ENCODE measurements at places on chromosomes 6 and 20. TPM values are rescaled to one million over a fixed set of nuclear protein-coding genes. Genes with fewer than 3 reads are reported as not detected.

DNA sequence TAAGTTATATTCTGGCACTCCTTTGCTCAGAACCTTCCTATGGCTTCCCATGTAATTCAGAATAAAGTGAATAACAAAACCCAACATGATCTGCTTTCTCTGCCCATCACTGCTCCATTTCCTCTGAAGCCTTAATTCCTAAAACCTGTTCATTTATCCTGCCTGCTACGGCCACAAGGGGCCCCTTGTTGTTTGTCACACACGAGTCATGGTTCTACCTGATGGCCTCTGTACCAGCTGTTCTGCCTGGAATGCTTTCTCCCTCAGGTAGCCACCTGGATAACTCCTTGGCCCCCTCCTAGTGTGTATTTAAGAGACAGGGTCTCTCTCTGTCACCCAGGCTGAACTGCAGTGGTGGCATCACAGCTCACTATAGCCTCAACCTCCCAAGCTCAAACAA, 26.8 kb downstream of the ERGIC3 start:
- no peaks in the 10 kb centered on the region for H3K36me3 ChIP-seq
- no peak overlapping the region for H3K27ac ChIP-seq
- DNase-seq = no peak

Gene TSPYL4
- 33.9 TPM for total RNA-seq

DNA sequence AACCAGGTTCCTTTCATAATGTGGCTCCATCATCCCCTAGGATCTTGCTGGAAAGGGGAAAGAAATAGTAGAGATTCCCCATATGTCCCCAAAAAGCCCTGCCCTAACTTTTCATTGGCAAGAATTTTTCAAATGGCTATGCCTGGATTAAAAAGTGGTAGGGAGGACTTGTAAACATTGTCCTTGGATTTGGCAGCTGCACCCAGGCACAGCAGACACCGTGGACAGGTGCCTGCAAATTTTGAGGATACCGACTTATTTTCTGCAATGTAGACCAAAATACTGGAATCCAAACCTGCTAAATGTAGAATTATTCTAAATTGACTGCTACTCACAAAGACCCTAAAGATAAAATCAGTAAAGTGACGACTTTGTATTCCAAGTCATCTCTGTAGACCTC, 203.3 kb upstream of the PLCB4 start:
- H3K4me1 ChIP-seq = no peaks in the 10 kb centered on the region
- H3K27ac ChIP-seq = no peak overlapping the region
- no peak overlapping the region for H3K4me3 ChIP-seq
- no peak for DNase-seq
- H3K36me3 ChIP-seq = no peaks in the 10 kb centered on the region

Gene FGD2
- total RNA-seq = 12.7 TPM

GRCh38 chr6:138520463-138520862, 21.2 kb upstream of the NHSL1 start:
- no peaks in the 10 kb centered on the region for H3K27me3 ChIP-seq
- no peak for DNase-seq
- no peak overlapping the region for H3K4me3 ChIP-seq
- no peaks in the 10 kb centered on the region for H3K36me3 ChIP-seq
- no peak overlapping the region for H3K27ac ChIP-seq

DNA sequence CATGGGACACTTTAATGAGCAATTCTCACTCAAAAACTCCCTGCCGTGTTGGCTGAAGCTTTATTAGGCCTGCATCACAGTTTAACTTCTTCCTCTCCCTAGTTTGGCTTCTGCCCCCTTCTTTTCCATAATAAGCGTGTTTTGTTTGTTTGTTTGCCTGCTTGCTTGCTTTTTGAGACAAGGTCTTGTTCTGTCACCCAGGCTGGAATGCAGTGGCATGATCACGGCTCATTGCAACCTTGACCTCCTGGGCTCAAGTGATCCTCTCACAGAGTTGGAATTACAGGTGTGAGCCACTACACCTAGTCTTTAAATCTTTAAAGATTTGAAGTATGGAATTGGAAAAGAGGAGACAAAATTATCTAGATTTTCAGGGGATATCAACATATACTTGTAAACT, 25.4 kb upstream of the DNAAF9 start:
- DNase-seq = no peak
- H3K27ac ChIP-seq = no peak overlapping the region
- H3K27me3 ChIP-seq = no peaks in the 10 kb centered on the region
- H3K36me3 ChIP-seq = no peaks in the 10 kb centered on the region
- H3K4me3 ChIP-seq = no peak overlapping the region

Gene TSPO2
- total RNA-seq = not detected

DNA sequence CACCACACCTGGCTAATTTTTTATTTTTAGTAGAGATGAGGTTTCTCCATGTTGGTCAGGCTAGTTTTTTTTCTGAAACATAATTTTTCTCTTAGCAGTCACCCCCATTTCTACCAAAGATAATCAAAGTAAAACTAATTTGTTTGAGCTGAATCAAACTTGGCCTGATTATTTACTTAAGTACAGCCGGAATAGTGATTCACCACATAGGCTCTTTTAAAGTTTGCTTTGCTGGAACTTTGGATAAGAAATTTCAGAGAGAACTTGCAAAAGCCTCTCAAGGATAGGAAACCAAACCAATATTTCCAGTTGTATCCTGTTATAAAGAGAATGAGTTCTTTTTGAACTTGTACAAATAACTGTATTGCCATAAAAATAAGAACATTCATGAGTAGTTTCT, 105.0 kb upstream of the SYNCRIP start:
- H3K27me3 ChIP-seq = no peaks in the 10 kb centered on the region
- H3K36me3 ChIP-seq = no peaks in the 10 kb centered on the region
- H3K4me3 ChIP-seq = no peak overlapping the region
- no peak overlapping the region for H3K27ac ChIP-seq

Gene HLA-DRB1
- total RNA-seq = 136 TPM

DNA sequence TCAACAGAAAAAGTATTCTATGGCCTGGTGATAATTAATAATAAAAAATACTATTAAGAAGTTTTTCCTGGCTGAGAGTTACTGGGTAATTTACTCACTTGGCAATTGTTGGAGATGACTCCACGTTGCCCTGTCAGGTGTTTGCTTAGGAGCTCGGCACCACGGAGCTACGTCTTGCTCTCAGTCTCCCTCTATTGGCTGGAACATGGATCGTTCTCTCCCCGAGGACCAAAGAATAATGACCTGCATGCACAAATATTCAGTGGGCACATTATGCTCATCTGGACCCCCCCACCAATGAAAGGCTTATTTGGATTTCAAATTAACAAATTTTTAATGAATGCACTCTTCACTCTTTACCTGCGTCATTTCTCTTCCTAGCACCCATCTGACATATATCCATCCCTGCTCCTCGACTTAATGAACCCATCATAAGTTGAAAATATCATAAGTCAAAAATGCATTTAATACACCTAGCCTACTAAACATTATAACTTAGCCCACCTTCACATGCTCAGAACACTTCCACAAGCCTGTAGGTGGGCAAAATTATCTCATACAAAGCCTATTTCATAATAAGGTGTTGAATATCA, 71.0 kb upstream of the CD83 start:
- H3K36me3 ChIP-seq = no peaks in the 10 kb centered on the region
- no peak overlapping the region for H3K27ac ChIP-seq
- no peak for DNase-seq
- no peaks in the 10 kb centered on the region for H3K4me1 ChIP-seq

DNA sequence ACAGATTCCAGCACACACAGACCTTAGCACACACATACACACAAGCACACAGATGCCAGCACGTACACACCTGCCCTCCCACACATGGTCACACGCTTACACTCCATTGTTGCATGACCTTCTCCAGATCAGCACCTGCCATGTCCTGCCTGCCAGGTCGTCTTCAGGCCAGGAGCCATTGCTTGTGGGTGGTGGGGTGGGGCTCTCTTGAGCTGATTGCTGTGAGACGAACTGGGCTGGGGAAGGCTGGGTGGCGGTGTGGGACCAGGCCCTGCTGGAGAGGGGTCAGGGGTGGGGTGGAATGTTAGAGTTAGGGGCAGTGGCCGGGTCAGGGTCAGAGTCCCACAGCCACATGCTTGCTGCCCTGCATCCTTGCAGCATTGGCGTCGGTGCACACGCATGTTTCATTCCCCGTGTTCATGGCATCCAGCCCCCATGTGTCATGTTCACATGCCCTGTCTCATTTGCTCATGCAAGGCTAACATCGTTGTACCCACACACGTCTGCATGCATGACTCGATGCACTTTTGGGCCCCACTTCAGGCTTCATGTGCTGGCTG, 6.5 kb upstream of the NPBWR2 start:
- no peak for DNase-seq
- H3K27ac ChIP-seq = no peak overlapping the region
- no peaks in the 10 kb centered on the region for H3K36me3 ChIP-seq
- no peak overlapping the region for H3K4me3 ChIP-seq

Gene SLC17A3
- not detected for total RNA-seq

Gene HLA-DQA1
- total RNA-seq = 31.1 TPM

DNA sequence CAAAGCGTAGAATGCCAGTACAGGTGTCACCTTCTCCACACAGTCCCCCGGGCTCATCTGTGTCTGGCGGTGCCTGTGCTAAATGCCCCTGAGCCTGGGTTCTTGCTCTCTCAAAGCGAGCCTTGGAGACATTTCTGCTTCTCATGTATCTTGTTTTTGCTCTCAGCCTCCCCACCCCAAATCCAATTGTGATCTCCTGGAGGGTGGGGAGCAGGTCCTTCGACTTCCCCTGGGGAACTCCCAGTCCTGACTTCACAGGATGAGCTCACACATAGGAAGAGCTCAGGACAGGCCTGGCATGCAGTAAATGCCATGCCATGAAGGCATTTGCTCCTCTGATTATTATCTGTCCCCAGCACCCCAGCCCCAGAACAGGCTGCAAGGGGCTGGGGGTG, 58.1 kb downstream of the NOL4L start:
- H3K27ac ChIP-seq = no peak overlapping the region
- H3K27me3 ChIP-seq = no peaks in the 10 kb centered on the region
- no peaks in the 10 kb centered on the region for H3K4me1 ChIP-seq
- no peak for DNase-seq
- no peak overlapping the region for H3K4me3 ChIP-seq

DNA sequence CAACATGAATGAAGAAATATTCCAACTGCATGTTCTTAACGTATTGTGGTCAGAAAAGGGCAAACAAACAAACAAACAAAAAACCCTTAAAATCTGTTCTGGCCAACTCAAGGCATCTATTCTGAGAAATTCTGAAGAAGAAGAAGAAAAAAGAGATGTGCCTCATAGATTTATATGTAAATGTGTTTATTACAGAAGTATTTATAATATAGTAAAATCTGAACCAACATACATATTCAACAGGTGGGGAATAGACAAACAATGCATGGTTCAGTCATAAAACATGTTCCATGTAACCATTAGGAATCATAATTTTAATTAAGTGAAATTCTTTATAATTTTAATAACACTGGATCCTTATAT, 616 bp downstream of the BTN3A2 start:
- H3K27ac ChIP-seq = peak overlapping the region; percentile 95
- H3K36me3 ChIP-seq = no peaks in the 10 kb centered on the region
- peak overlapping the region; percentile 64 for H3K4me3 ChIP-seq
- no peak for DNase-seq

Gene MTHFD1L
- 17.9 TPM for total RNA-seq

DNA sequence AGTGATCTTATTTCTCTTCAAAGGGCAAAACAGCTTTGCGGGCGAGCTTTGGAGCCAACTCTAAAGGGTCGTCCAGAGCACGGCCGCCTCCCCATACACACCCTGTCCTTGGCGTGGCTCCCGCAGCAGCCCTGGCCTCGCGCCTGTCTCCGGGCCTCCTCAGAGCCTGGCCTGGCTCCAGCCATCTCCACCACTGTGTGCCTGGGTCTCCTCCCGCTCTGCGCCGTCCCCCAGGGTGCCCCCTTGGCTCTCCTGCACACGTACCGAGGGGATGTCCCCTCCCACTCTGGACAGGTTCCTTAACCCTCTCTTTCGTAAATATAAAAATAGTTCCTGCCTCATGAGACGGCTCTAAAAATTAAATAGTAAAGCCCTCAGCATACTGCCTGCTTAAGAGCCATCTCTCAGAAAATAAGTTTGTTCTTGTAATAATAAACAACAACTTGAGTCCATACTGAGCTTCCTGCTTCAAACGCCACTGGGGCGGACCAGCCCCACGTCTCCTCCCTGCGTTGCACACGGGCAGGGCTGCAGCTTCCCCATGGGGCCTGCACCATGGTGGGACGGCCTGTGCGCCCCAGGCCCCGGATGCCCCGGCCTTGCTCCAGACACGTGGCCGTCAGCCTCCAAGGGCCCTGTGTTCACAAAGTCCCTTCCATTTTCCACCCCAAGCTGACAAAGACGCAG, 226.2 kb downstream of the TTLL2 start:
- H3K4me1 ChIP-seq = peaks cover 8% of the 10 kb centered on the region
- peak; percentile 87 for DNase-seq
- no peak overlapping the region for H3K4me3 ChIP-seq
- no peaks in the 10 kb centered on the region for H3K36me3 ChIP-seq
- H3K27me3 ChIP-seq = no peaks in the 10 kb centered on the region
- peak overlapping the region; percentile 83 for H3K27ac ChIP-seq

GRCh38 chr6:108368431-108369030, 73.7 kb downstream of the AFG1L start:
- no peaks in the 10 kb centered on the region for H3K27me3 ChIP-seq
- H3K36me3 ChIP-seq = no peaks in the 10 kb centered on the region
- no peak for DNase-seq
- H3K4me1 ChIP-seq = no peaks in the 10 kb centered on the region
- no peak overlapping the region for H3K4me3 ChIP-seq

- H3K4me1 ChIP-seq = no peaks in the 10 kb centered on the region
- H3K27me3 ChIP-seq = no peaks in the 10 kb centered on the region
- H3K27ac ChIP-seq = no peak overlapping the region
- H3K36me3 ChIP-seq = no peaks in the 10 kb centered on the region
Observed at GRCh38 chr6:148818939-148819575, 72.2 kb downstream of the UST start.

GRCh38 chr6:119110601-119111548, 32.4 kb upstream of the FAM184A start:
- H3K36me3 ChIP-seq = no peaks in the 10 kb centered on the region
- DNase-seq = peak; percentile 20
- H3K27ac ChIP-seq = no peak overlapping the region
- H3K4me3 ChIP-seq = no peak overlapping the region
- no peaks in the 10 kb centered on the region for H3K27me3 ChIP-seq

Gene GHRH
- not detected for total RNA-seq

Data from uterus (tissue), 4 donors.